ENCODE measurements at places on chromosomes 6 and 20. TPM values are rescaled to one million over a fixed set of nuclear protein-coding genes. Genes with fewer than 3 reads are reported as not detected.

The ANKRD6 gene
- 3.8 TPM for total RNA-seq

The EGFL8 gene
- total RNA-seq: 6.5 TPM

The SLC13A3 gene
- total RNA-seq: 0.12 TPM

The FANCE gene
- 12.0 TPM for total RNA-seq

The RAB44 gene
- total RNA-seq: 0.12 TPM

The FOXC1 gene
- 0.07 TPM for total RNA-seq

The HMGCLL1 gene
- not detected for total RNA-seq

The DDRGK1 gene
- 55.2 TPM for total RNA-seq

The SYNE1 gene
- total RNA-seq: 79.2 TPM

The MROH8 gene
- 0.98 TPM for total RNA-seq

The UTRN gene
- 132 TPM for total RNA-seq

The KIAA1755 gene
- not detected for total RNA-seq

The ADTRP gene
- 9.2 TPM for total RNA-seq

The FHL5 gene
- total RNA-seq: not detected

The TAF8 gene
- 47.5 TPM for total RNA-seq

The EMILIN3 gene
- total RNA-seq: 0.10 TPM

The ZBTB22 gene
- total RNA-seq: 12.4 TPM

The SLC17A1 gene
- 0.15 TPM for total RNA-seq

The MEP1A gene
- total RNA-seq: not detected

The IPCEF1 gene
- total RNA-seq: 6.7 TPM

The CDH26 gene
- total RNA-seq: 0.59 TPM

The MAPK14 gene
- 62.9 TPM for total RNA-seq

The PET117 gene
- total RNA-seq: 14.6 TPM

The SLC22A16 gene
- not detected for total RNA-seq

The GPR6 gene
- not detected for total RNA-seq

Measured in T-helper 1 cell treated with Interleukin-12 subunit alpha and Interleukin-12 subunit beta and Interleukin-4 antibody, amounts not matched to agents 30 ng/mL and 1 ng/mL, for 36 hours (primary cell).